ENCODE measurements at places on chromosomes 1 and 21.

GRCh38 chr1:5976726-5977493 is 15.3 kb downstream of the NPHP4 start:
- DNase-seq: no peak

- no peak for DNase-seq
Measured at GRCh38 chr1:52663716-52664115, 30.7 kb downstream of the SHISAL2A start.

- no peak for DNase-seq
Measured at GRCh38 chr1:4724695-4725250, 70.4 kb downstream of the AJAP1 start.

- no peak for DNase-seq
Measured at GRCh38 chr1:24864370-24864777, 65.7 kb downstream of the RUNX3 start.

GRCh38 chr1:34018285-34018684 is 146.7 kb downstream of the CSMD2 start:
- DNase-seq: no peak

DNA sequence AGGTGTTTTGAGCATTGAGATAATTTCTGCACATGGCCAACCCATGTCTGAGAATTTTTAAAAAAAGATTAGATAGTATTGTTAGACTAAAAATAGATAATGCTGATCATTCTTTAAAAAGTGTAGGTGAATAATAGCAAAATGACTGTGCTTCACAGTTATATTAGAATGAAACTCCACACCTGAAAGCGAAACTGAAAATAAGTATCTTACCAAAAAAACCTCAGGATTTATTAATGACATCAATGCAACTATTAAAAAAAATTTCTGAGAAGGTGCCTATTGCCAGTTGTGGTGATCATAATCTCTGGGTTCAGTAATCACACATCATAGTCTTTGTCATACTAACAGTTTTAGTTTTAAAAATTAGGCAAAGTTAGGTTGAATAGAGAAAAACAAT is 36.5 kb downstream of the PLA2G4A start:
- no peak for DNase-seq

GRCh38 chr1:29384496-29385015 is 148.2 kb downstream of the PTPRU start:
- no peak for DNase-seq

DNA sequence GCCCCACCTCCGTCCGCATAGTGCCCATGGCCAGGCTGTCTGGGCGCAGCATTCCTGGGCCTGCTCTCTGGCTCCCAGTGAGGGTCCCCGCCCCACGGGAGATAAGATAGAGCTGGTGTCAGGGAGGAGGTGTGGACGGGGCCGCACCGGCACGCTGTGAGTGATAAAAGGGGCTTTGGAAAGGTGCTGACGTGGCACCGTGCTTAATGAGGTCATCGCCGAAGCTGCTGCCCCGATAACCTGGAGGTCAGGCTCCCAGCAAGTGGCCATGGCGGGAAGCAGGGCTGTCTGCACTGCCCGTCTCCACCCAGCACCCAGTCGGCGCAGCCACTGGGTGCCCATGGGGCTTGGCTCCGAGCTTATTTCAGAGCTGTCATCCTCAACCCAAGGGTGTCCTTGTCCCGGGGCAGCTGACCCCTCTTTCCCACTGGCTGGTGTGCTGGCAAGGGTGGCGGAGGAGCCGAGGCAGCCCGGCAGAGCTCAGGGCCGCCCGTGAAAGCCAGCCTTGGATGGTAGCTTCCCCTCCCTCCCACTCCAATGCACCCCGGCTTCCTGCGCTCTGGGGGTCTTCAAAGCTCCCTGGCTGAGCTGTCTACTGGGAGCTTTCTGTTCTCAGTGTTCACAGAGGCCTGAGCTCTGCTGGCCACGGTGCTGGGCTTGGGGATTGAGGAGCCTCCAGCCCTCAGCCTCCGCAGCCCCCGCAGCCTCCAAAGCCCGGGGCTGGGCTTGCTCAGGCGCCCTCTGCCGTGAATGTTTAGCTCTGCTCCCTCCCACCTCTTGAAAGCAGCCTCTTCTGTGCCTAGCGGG is 105.1 kb upstream of the ARHGEF16 start:
- DNase-seq: no peak

DNA sequence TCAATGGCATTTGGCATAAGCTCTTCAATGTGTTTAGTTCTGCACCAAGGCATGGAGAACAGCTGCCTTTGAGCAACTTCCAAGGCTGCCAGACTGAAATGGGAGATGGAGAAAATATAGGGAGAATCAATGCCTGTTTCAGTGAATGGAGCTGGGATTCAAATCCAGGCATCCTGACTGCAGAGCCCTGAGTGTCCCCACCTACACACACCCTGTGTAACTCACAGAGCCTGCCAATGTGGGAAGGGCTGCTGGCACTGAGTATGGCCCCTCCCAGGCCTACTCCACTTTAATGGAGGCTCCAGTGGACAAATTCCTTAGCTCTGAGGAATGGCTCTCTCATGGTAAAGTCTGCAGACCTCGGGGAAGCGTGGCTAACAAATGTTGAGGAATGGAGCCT is 145.6 kb upstream of the TNR start:
- DNase-seq: no peak

DNA sequence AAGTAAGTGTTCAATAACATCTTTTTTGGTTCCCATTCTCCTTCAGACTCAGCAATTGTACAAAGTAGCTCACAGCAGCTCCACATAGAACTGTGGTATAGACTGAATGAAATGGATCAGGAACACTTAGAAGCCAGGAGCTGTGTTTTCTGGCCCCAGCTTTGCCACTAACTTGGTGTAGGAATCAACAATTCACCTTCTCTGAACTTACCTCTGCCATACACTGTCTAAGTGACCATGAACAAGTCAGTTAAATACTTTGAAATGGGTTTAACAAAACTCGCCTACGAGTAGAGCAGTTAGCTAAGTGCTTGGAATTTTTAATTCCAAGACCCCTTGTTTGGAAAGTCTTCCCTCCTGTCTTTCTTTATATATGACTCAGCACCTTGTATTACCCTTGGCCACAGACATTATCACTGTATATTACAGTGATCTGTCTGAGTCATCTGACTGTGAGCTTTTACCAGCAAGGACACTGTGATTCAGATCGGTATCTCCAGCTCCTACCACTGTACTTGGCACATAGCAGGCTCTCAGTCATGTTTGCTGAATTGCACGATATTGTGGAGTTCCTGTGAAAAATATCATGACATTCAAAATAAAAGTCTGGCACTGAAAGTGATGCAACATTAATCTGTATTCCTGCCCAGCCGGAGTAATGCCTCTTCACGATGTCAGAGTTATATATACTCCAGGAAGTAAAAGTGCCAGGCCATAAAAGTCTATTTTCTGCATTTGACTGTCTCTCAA is 101.7 kb upstream of the BEND5 start:
- DNase-seq: no peak

DNA sequence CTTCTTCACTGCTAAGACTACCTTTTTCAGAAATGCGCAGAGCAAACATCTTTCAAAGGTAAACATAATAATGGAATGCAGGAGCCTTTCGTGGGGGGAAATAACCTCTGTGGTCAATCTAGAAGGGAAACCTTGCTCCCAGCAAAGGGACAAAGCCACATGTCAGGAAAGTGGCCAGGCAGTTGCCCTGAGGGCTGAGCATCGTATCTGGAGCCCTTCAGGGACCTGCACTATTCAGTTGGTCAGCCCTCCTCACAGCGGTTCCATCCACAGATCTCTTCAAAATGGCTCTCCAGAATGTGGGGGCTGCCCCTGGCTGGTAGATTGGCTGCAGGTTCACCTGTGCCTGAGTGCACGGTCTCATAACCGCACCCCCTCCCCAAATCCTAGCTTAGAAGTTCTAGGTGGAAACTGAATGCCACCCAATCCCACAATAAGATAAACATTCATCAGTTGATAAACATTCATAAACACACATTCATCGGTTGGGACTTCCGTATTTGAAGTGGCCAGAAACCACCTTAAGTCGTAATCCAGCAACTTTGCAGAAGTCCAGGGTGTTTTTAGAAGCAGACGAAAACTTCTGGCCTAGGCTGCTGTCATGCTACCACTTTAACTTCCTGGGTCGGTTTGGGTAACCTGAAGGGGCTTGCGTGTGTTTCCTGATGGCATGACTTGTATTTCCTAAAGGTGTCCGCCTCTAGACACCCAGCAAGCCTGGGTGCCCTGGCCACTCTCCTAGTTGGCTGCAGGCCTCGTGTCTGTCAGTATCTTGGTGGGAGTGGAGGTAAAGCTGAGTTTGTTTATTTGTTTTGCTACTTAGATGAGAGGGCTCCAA is 50.5 kb downstream of the RASSF5 start:
- DNase-seq: no peak

- no peak for DNase-seq
Measured at GRCh38 chr1:52238474-52238873, 96.6 kb downstream of the ZFYVE9 start.

DNA sequence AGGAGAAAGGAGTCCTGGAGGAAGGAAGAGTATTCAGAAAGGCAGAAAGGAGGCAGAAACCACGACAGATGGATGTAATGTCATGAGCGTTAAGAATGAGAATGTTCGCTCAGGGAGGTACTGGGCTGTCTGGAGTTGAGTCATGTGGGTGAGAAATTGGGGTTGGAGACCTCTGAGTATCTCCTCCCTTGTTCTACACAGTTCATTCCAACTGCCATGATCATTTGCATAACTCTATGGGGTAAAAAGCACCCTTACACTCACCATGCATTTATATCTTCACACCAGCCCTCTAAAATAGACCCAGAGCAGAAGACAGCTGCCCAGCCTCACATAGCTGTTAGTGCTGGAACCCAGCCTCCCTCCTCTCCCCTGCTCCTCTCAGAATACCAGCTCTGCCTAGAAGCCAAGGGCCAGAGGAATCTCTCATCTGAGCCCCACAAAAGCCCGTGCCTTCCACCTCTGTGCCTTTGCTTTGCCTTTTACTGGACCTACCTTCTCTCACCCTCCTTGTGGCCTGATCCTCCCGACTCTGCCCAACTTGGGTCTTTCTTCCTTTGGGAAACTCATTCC is 85.2 kb downstream of the BEND5 start:
- DNase-seq: no peak

DNA sequence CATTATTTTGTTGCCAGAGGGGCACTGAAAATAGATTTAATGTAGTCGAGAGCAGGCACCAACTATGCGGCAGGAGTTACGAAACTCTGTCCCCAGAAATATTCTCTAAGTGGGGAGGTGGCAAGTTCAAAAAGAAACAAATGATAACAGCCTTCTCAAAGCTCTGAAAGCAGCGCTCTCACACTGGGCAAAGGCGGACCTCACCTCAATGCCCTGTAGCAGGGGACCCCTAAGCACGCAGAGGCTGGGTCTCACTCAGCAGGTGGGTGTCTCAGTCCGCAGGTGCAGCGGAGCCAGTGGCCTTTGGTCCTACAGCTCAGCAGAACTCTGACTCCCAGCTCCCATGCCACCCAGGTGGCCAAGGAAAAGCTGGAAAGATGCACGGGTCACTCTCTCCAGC is 21.8 kb upstream of the TMPRSS2 start:
- DNase-seq: no peak

- no peak for DNase-seq
Measured at GRCh38 chr1:245201201-245201600, 46.4 kb downstream of the KIF26B start.

GRCh38 chr1:116401646-116402176 is 28.7 kb downstream of the ATP1A1 start:
- no peak for DNase-seq

GRCh38 chr1:42319871-42320484 is 15.1 kb downstream of the FOXJ3 start:
- no peak for DNase-seq

GRCh38 chr1:55386456-55386855 is 171.3 kb upstream of the USP24 start:
- no peak for DNase-seq

GRCh38 chr1:98398649-98399048 is 262.9 kb upstream of the SNX7 start:
- DNase-seq: no peak

GRCh38 chr1:9315411-9316079 is 22.9 kb downstream of the SPSB1 start:
- no peak for DNase-seq

- DNase-seq: no peak
Measured at GRCh38 chr21:38993561-38993960, 187.8 kb downstream of the ETS2 start.

DNA sequence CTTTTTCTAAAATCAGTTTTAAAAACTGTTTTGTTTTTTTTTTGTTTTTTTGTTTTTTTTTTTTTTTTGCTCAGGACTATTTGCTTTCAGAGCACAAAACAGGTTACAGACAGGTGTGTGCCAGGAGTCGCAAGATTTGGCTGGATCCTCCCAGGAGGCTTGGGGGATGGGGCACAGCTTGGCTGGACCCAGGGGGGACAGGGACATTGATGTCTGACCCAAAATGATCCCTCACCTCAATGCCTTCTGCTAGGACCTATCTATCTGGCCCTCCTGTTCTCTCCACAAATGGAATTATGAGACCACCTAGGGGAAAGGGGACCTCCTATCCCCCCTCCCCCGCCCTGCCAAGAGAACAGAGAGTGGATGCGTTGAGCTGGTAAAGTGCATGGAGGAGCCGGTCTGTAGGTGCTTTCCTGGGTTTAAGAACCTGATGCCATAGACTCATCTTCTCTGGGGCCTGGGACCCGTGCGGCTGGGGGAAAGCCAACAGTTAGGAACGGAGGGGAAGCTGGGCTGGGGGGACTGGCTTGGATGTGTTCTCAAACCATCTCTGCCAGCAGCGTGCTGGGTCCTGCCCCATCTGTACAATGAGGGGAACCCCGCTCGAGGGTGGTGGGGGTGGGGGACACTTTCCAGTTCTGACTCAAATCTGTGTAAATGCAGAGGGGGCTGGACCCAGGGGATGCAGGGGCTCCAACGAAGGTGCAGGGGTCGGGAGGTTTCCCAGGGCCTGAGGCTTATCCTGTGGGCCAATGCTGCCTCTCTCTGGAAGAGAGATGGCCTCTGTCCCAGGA is 28.9 kb downstream of the RUNX3 start:
- no peak for DNase-seq

- no peak for DNase-seq
Measured at GRCh38 chr1:89724369-89725010, 91.6 kb downstream of the LRRC8C start.

DNA sequence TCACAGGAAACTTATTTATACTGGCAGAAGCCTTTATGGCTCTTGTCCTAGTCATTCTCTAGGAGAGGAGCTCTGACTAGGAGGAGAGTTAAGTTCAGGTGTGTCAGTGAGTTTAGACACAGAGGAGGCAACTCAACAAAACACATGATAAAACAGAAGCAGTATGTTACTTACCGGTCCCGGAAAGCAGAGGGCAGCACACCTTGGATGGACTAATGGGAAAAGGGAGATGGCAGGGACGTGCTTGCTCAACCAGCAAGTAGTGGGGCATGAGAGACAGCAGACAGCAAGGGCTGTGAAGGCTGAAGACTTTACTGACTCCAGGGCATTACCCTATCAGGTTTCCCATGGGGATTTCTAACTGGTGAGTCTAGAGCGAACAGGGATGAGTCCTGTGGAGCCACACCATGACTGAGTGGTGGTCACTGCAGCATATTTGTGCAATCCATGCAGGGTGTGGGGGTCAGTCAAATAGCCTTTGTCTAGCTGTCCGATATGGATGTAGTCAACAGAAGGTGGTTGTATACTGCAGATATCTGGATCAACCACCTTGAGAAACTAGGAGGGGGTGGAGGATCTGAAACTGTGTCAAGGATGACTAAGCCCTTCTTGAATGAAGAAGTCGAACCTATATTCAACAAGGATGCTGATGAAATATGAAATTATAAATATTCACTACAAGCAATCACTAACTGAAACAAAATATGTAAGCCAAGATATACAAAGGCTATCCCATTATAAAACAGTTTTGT is 596.3 kb upstream of the CHRM3 start:
- DNase-seq: no peak
